ENCODE measurements at places on chromosomes 4 and X.

GRCh38 chr4:152951348-152951747 lies 15.2 kb downstream of the FHDC1 start:
- DNase-seq, result no peak

GRCh38 chrX:52270453-52271116 lies 85.9 kb downstream of the MAGED4 start:
- DNase-seq, result no peak

GRCh38 chr4:137644201-137644600 lies 111.9 kb upstream of the PCDH18 start:
- DNase-seq, result no peak

GRCh38 chrX:122517786-122518185 lies 666.3 kb upstream of the GRIA3 start:
- no peak for DNase-seq

DNA sequence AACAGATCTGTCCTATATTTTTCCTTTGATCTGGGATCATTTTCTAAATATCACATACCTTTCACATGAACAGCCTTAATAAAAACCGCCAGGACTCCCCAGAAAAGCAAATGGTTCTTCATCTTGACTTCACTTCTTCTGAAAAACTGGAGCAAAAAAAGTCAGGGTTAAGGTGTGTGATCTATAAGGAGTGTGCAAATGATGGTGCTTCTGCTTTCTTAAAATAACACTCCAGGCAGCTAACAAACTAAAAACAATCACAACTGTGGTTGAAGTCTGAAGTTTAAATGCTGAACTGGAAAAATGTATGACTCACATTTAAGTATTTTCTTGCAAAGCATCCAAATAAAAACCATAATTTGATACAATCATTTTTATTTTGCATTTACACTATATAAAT lies at the start of gene JCHAIN:
TSS of gene JCHAIN (minus strand) at position 140 of the 400 bp plus-strand sequence. CDS start at position 122, 18 bp downstream.
- no peak for DNase-seq

DNA sequence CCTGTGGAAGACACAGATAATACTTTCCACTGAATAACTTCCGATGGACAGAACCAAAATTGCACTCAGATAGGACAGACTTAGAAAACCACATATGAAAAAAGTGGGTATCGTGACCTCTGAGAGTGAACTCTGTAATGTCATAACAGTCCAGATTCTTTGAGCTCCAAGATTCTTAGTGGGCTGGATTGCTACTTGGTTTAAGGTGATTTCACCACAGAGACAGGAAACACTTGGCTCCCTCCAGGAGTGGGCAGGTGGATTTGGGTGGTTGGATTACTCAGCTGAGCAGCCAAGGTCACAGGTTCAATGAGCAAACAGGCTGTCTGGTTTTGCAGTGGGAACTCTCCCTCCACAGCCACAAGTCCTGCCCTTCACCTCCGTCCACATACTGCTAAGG lies 126.0 kb downstream of the AFAP1 start:
- no peak for DNase-seq

GRCh38 chr4:2765832-2766526 lies 9.8 kb upstream of the TNIP2 start:
- DNase-seq, result no peak

Data from activated CD4-positive, alpha-beta T cell treated with anti-CD3 and anti-CD28 coated beads, Interleukin-2, amount 50 U/mL, for 1 hour (primary cell).